Mammary epithelial cell (primary cell): ENCODE measurements at places on chromosomes 11 and 22.
A peak's percentile ranks its signal among the peaks of the same experiment; 100 is the strongest.

DNA sequence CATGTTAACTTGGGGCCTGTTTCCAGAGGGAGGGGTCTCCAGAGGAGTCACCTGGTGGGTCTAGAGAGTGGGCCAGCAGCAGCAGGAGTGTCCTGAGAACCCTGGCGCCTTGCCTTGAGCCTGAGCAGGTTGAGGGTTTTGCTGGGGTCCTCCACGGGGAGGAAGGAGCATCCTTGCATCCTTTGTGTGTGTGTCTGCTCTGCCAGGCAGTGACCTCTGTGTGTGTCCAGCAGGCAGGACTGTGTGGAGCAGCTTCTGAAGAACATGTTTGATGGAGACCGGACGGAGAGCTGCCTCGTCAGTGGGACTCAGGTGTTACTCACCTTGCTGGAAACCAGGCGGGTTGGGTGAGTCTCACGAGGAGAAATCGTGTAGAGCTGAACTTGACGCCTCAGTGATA lies 55.7 kb downstream of the SBF1 start:
- no peak for DNase-seq

GRCh38 chr22:44975427-44976262 lies 34.2 kb downstream of the PHF21B start:
- peak; percentile 68 for DNase-seq

DNA sequence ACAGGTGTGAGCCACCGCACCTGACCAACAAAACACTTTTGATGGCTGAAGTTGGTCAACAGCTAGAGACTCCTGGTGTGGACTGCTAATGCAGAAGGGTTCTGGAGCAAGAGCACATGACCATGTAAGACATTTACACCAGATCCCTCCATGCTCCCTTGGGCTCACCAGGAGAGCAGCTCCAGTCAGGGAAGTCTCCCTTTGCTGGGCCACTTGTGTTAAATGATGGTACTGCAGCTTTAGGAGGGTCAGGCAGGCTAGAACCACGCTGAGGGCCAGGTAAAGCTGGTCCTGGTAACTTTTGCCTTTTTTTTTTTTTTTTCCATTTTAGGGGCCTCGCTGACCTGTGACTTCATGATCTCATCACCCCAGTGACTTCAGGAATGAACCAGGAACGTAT lies 146.4 kb downstream of the FBXO7 start:
- no peak for DNase-seq

DNA sequence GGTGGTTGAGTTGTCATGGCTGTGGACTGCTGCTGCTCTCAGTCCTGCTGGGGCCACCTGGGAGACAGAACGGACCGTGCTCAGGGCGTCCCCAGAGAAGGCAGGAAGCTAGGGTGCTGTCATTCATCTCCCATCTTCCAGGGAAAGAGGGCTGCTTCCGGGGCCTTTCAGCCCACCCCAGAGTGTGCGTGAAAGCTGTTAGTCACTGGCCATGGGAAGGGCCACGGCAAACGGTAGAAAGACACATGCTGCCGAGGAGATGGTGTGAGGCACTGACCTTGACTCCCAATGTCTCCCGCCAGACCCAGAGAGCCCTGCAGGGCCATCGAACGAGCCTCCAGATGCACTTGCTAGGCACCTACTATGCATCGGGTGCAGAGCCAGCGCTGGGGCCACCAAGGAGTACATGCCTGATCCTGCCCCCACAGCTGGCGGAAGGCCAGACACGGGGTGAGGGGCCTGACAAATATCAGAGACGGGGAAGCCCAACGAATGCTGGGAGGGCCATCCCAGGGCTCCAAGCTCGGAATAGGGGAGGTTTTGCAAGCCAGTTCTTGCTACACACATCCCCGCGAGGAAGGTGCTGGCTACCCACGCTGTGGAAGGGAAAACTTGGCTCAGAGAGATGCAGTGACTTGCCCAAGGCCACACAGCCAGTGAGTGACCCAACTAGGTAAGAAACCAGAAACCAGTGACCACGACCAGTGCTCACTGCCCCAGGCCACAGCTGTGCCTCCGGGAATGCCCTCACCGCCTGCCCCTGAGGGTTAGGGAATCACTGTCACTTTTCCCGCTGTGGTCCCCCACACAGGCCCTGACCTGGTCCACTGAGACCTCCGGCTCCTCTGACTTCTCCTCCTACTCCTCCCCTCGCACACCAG lies 10.1 kb downstream of the RAC2 start:
- DNase-seq, result no peak

DNA sequence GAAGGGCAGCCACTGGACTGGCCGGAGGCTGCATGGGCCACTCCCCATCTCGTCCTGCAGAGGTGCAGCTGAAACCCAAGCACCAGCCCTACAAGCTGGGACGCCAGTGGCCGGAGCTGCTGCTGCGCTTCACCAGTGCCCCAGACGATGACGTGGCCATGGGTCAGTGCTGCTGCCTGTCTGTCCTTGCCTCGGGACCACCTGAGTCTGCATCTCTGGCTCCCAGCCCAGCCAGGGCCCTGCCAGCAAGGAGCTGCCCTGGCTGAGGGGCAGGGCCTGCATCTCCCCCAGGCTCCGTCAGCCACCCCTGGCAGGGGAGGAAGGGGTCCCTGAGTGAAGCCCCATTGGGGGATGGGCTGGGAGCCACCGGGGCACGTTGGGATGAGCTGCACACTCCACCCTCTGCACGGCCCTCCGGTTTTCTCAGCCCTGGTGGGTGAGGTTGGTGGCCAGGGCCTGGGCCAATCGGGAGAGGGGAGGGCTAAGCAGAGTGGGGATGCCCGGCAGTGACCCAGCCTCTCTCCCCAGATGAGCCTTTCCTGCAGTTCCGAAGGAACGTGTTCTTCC lies 7.2 kb downstream of the FRMD8 start:
- DNase-seq, result no peak

GRCh38 chr11:68741463-68741862 lies 9.9 kb downstream of the TESMIN start:
- DNase-seq, result no peak

GRCh38 chr22:41674846-41675340 lies 13.8 kb downstream of the SNU13 start:
- no peak for DNase-seq

- DNase-seq, result no peak
Observed at GRCh38 chr11:92332986-92333385, 108.4 kb downstream of the FAT3 start.

- no peak for DNase-seq
Observed at GRCh38 chr11:78234006-78234405, 45.3 kb downstream of the USP35 start.

DNA sequence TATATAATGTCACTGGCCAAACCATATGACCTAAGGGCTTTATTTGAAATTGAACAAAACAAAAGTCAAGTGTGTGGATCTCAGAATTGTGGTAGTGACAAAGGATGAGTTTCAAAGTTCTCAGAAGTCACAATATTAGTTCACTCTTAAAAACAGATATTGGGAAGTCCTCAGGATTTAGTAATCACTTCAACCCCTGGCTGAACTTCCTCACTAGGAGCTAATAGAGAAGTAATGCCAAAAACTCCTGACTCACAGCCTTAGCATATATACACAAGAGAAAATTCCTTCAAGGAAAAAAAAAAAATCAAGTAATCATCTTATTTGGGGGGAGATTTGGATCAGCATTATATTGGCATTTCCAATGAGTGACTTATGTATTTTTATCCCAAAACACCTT lies 75.6 kb upstream of the APOA1 start:
- DNase-seq, result peak; percentile 26

GRCh38 chr11:118095493-118095892 lies 8.7 kb upstream of the SMIM35 start:
- no peak for DNase-seq

DNA sequence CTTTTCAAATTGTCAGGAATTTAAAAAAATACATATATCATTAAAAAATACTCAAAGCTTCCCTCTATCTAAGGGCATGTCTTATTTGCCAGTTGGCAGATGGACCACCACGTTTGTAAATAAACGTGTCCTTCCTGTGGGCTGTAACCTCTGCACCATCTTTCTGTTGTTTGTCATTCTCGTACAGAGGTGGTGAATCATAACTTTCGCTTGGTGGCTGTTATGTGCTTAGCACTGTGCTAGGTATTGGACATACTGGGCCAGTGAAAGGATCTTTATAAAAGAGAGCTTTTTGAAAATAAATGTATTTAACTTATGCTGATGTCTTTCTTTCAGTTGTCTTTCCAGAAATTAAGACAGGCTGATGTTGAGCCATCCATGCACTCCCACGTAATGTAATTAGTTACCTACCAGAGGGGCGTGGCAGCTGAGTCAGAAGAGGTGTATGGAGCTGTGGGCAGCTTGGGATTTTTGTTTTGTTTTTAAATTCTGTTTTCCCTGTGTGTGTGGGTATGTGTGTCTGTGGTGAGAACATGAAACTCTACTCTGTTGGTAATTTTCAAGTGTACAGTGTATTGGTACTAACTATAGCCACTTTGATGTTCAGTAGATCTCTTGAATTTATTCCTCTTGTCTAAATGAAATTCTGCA lies 62.7 kb downstream of the TECTA start:
- DNase-seq, result peak; percentile 59

GRCh38 chr11:36558571-36559413 lies 9.0 kb upstream of the RAG1 start:
- DNase-seq, result no peak

DNA sequence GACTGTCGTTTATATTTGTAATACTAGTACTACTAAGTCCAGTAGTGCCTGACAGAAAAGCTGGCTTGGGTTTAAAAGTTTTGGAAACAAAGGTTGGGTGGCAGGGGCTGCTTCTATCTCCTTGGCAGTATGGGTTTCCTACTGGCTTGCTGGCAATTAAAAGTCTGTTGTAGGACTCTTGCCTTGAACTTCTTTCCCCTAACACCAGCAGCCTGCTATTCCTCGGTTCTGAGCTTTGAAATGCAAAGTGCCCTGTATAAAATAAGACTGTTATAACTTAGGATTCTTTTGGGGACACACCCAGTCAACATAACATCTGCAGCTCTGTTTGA lies 1.3 kb downstream of the RNF169 start:
- no peak for DNase-seq

- no peak for DNase-seq
Observed at GRCh38 chr11:113193946-113194345, 120.4 kb upstream of the TTC12 start.

DNA sequence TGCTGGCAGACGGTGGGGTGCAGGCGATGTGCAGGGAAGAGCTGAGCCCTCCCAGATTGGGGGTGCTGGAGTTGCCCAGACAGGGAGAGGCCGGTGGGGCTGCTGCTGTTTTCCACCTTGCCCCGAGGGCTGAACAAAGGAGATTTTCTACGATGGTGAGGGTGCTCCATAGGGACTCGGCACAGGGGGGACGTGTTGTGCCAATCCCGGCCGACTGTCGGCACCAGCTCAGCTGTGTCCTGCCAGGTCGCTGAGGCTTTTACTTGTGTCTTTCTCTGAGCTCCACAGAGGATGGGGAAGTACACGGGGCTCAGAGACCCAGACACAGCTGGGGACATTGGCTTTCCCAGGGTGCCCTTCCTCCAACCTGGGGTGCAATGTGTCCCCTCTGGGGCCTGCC lies 816.8 kb downstream of the BRD1 start:
- DNase-seq, result no peak

DNA sequence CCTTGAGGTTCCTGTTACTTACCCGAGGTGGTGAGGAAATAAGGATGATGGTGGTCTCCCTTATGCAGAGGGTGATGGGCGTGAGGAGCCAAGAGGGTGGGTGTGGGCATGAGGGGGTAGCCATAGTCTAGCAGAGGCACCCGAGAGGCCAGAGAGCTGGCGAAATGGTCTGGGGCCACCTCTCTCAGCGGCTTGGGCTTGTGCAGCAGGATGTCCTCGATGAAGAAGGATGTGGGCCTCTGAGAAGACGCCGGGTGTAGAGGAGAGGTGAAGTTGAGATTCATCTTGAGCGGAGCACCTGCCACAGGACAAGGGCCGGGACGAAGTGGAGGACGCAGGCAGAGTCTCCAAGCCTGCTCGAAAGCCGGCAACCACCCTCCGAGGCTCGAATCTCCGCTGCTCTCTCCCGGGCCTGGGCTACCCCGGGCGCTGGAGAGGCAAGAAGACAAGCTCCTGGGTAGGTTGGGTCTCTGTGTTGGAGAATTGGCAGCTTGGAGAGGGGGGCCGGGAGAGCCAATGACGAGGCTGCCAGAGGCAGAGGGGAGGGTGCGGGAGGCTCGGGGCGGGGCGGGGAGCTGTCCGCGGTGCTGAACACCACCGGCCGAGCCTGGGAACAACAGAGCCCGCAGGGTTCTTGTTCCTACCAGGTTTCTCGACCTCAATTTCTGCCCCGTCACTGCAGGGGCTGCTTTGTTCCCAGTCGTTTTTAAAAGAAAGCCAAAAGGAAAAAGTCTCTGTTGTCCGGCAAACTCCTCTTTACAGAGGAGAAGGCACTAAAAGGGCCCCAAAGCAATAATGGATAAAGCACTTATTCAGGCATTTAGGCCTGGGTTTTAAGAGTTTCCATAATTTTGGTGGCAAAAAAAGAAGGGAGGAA lies at the start of gene BSX:
Gene BSX (minus strand): TSS at position 447 of the 877 bp plus-strand sequence. CDS start 163 bp downstream, at position 284.
- DNase-seq, result peak; percentile 53

DNA sequence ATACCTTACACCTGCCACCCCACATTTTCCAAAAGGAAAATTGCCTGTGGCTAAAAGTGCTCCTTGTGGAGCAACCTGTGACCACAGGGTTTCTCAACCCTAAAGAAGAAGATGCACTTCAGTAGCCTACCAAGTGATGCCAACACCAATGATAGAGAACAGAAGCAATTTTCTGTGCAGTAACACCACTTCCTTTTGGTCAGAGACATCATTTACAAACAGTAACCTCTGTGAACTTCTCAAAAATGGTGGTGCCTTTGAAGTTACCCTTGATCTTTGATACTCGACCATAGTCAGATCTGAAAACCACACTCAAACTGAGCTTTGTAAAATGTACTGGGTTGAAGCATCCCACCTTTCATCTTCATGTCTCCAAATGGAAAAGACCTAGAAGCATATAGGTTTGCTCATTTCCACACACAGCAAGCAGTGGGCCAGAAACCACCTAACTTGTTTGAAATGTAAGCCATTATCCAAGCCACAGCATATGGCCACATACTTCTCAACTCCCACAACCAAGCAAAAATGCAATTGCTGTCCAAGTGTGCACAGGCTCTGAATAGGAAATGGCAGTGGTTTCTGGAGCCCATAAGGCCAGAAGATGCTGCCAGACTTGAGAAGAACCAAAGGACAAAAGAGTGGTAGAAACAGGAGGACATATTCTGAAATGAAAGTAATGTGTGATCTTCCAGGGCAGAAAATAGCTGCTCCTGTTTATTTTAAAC lies 24.3 kb downstream of the MPPED2 start:
- DNase-seq, result no peak

DNA sequence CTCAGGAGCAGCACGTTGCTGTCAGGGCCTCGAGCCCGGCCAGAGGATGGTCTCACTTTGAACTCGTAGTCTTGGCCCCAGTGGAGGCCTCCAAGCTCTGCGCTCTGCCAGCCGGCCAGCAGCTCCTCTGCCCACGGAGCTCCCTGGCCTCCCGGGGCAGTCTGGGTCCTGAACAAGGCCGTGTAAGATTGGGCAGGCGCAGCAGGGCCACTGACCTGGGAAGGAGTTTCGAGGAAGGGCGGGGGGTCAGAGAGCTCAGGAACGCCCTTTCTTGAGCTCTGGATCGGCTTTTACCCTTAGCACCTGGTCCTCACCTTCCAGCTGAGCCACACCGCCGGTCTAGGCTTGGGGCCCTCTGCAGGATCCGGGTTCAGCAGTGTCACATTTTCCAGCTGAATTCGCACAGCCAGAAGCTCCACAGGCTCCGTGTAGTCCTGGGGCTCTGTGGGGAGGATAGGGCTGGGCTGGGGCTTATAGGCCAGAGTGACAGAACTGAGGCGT lies 2.1 kb downstream of the ROBO4 start:
- no peak for DNase-seq

GRCh38 chr11:67648796-67649613 lies 1.5 kb downstream of the ACY3 start:
- no peak for DNase-seq

GRCh38 chr22:21041937-21042336 lies 3.8 kb upstream of the LRRC74B start:
- peak; percentile 29 for DNase-seq

- no peak for DNase-seq
Observed at GRCh38 chr11:8685306-8685705, 2.7 kb downstream of the RPL27A start.
